ENCODE measurements at places on chromosomes 1 and 21.

GRCh38 chr1:201752333-201752732 lies 76.6 kb upstream of the IPO9 start:
- no peak for DNase-seq

DNA sequence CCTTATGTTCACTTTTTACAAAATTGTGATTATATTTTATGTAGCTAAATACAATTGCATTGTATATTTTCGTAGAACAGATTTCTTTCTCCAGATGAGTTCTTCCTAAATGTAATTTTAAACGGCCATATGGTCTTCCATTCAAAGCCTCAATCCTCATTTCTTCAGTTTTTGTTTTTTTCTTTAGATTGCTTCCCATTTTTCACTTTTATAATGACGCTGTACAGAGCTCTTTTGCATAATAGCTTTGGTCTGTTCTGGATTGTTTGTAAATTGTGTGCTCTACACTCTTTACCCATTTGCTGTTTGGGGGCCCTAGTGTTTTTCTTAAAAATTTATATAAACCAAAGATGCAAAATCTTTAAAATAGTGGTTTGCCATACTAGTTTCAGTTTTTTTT lies 27.8 kb downstream of the AVPR1B start:
- no peak for DNase-seq

- DNase-seq, result no peak
Observed at GRCh38 chr1:185453496-185454192, 136.6 kb upstream of the IVNS1ABP start.

- no peak for DNase-seq
Observed at GRCh38 chr1:101262630-101263348, 26.0 kb downstream of the S1PR1 start.

GRCh38 chr1:23895082-23895481 lies 18.1 kb downstream of the CNR2 start:
- no peak for DNase-seq

- no peak for DNase-seq
Observed at GRCh38 chr1:95122151-95122697, 5.1 kb downstream of the TLCD4 start.

Data from A549 (cell line).